A549 treated with DMSO at 1 μM for 4 hours (cell line): ENCODE measurements at places on chromosomes 11 and 22. TPM values are rescaled to one million over a fixed set of nuclear protein-coding genes. Genes with fewer than 3 reads are reported as not detected.

The PRR33 gene
- not detected in 5 replicates for total RNA-seq

The ANGPTL5 gene
- not detected in 5 replicates for total RNA-seq

The RIBC2 gene
- total RNA-seq: 2.3 to 3.2 TPM (median 2.7 TPM) in 5 replicates

The DKK3 gene
- 10.7 to 15.7 TPM (median 13.4 TPM) in 5 replicates for total RNA-seq

The LYVE1 gene
- 0.03 to 0.17 TPM (median 0.05 TPM) in 3 of 5 replicates, not detected in the others for total RNA-seq

The EFCAB6 gene
- total RNA-seq: 0.33 to 0.49 TPM (median 0.46 TPM) in 5 replicates

The LBHD1 gene
- total RNA-seq: 4.4 to 6.6 TPM (median 5.4 TPM) in 5 replicates

The CAPN1 gene
- total RNA-seq: 96.7 to 116 TPM (median 104 TPM) in 5 replicates

The OR8D4 gene
- not detected in 5 replicates for total RNA-seq

The POTEH gene
- total RNA-seq: not detected in 5 replicates

The MS4A6A gene
- total RNA-seq: not detected in 5 replicates
